ENCODE measurements at places on chromosomes 2 and 18.

DNA sequence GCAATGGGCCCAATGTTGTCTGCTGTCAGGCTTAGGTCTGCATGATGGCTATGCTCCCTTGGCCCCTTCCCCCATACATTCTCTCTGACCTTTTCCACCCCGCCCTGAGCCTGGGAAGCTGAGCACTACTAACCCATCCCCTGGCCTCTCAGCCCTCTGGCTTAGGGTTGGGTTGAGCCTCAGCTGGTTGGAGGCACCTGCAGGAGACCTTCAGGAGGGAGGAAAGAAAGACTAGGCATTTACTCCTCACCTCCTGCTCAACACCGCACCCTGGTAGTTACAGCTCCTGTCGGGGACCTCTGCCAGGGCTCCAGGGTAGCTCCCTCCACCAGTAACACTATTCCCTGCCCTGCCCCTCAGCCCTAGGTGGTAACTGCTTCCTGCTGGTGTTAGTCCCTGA is 80.5 kb downstream of the GALNT14 start:
- no peak for DNase-seq

- no peak for DNase-seq
Observed at GRCh38 chr2:178756343-178756742, 50.9 kb downstream of the TTN start.

- DNase-seq = no peak
Observed at GRCh38 chr2:233462202-233462785, 104.3 kb downstream of the USP40 start.

- DNase-seq = no peak
Observed at GRCh38 chr2:184162426-184162825, 435.9 kb upstream of the ZNF804A start.

DNA sequence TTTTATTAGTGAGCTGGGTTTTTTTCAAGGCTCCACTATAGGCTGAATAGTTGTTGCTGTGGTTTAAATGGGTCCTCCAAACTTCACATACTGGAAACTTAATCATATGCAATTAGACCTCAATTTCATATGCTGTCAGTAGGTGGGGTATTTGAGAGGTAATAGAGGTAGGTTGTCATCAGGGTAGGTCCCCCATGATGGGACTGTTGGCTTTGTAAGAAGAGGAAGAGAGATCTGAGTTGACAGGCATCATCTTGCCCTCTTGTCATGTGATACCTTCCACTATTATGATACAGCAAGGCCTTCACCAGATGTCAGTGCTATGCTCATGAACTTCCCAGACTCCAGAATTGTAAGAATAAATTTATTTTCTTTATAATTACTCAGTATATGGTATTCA is 819.4 kb downstream of the LRP1B start:
- DNase-seq = no peak

- no peak for DNase-seq
Observed at GRCh38 chr2:236214376-236214995, 46.3 kb upstream of the GBX2 start.

- DNase-seq = no peak
Observed at GRCh38 chr2:98504381-98505109, 59.9 kb downstream of the INPP4A start.

DNA sequence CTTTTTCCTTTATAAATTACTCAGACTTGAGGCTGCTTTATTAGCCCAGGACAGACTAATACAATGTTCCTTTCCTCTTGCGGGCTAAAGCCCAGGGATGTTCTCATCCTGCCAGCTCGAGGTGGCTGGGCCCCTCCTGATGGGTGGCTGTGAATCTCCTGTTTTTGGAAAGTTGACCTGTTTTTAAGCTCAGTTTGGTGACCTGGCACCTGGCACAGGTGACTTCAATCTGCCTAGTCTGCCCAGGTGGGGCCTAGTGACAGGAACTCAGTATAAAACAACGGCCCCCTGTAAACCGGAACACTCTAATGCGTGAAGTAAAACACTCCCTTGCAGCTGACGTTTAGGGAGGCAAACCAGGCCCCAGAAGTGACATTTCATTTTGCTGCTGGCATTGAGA is 92.7 kb upstream of the SNTG2 start:
- DNase-seq = no peak

- no peak for DNase-seq
Observed at GRCh38 chr2:17803497-17803896, 12.8 kb upstream of the MSGN1 start.

GRCh38 chr2:36397728-36398413 is 42.3 kb downstream of the CRIM1 start:
- DNase-seq = no peak

DNA sequence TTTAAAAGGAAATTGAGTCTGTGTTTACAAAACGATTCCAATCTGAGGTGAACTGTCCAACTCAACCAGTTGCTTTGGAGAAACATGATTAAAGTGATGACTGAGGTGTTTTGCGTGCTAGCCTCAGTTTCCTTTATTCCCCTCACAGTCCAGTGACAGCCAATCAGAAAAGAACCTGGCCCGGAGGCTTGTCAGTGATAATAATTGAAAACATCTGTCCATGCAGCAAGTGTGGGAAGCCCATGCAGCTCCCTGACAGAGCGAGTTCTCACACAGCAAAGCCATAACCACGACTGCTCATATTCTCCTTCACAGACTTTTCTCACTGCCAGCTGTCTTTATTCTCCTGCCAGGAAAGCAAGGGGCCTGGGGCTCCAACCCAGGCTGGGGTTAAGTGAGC is 613.4 kb downstream of the ARHGAP15 start:
- no peak for DNase-seq

DNA sequence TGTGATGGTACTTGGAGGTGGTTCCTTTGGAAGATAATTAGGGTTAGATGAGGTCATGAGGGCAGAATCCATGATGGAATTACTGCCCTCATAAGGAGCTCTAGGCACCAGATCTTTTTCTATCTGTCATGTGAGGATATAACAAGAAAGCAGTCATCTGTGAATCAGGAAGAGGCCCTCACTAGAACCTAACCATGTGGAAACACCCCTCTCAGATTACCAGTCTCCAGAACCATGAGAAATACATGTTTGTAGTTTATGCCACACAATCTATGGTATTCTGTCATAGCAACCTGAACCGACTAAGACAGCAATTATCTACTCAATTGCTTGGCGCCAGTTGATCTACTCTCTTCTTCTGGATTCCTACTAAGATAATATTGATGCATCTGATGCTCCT is 2.4 kb upstream of the SERPINB10 start:
- no peak for DNase-seq

DNA sequence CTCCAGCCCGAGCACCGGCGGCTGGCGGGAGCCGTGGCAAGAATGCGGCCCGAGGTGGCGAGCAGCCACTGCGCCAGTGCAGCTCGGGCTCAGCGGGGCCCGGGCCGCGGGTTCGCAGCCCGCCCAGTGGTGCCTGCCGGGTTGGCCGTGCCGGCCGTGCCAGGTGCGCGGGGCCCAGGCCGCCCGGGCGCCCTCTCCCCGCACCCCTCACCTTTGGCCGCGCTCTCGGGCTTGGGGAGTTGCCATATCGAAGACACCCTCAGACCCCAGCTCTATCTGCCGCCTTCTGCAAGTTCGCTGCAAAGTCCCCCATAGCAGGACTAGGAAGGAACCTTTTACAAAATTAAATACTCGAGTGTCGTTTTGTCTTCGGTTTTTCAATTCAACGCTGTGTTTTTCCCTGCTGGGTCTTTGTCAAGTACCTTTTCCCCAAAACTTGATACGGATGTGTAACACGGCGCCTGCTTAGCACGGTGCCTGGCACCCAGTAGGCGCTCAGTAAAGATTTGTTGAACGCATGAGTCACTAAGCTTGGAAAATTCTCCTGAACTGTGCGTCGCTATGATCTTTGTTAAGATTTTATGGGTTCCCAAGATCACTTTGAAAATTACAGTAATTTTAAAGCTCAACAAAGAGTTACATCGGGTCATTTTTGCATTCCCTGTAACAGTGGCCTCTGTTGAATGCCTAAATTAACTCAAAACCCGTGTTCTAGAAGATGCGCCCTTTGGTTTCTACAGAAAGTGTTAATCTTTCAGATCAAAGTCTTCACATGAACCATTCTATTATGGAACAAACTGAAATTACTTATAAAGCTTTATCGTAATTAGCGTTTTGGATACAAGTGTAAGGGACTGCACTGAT is 750 bp downstream of the STRADB start:
- no peak for DNase-seq

GRCh38 chr2:84969511-84970209 is 1.3 kb upstream of the KCMF1 start:
- DNase-seq = no peak

- no peak for DNase-seq
Observed at GRCh38 chr2:238790126-238790832, 57.6 kb upstream of the TWIST2 start.

DNA sequence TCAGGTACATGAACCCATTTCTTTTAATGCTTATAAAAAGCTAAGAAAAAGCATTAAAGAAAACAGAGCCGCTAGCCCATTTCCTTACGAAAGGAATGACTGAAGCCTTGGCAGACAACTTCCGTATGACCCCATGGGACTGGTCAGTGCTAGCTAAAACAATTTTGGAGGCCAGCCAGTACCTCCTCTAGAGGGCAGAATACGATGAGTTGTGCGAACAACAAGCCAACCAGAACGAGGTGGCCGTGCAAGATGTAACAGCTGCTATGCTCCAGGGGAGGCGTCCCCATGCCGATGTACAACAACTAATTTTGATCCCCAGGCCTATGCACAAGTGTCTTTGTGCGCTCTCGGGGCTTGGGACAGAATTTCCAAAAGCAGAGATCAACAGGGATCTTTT is 16.7 kb downstream of the MAP3K2 start:
- DNase-seq = no peak

DNA sequence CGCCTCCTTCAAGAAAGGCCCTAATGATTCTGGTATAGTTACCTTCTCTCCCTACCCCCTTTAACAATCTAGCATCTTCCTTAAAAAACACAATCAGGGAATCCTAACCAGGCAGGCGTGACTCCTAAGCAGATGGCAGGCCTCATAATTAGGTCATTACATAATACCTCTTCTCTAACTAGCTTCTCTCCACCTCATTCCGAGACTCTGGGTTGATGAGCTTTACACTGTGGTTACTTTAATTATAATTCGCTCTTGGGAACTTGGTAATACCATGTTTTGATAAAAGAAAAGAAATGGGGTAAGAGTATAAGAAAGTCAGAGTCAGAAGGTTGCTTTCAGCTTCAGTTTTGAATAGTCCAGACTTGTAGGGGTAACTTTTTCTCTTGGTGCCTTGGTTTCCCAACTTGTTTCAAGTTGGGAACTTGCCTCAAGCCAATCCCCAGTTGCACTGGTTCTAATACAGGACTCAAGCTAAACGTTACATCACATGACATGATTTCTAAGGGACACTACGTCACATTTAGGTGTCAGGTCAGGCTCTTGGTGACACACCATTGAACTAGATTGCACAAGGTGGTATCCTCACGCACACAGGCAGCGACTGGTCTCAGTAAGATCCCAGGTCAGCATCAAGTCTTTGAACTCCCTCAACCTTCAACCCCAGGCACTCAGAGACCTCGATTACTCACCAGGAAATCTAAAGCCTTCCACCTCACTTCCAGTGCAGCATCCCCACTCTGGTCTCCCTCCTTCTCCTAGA is 59.2 kb downstream of the AAK1 start:
- no peak for DNase-seq

GRCh38 chr18:31591628-31592027 is at the start of gene TTR:
Gene TTR (plus strand): TSS chr18:31591877. CDS start chr18:31591903, 26 bp downstream.
- no peak for DNase-seq

DNA sequence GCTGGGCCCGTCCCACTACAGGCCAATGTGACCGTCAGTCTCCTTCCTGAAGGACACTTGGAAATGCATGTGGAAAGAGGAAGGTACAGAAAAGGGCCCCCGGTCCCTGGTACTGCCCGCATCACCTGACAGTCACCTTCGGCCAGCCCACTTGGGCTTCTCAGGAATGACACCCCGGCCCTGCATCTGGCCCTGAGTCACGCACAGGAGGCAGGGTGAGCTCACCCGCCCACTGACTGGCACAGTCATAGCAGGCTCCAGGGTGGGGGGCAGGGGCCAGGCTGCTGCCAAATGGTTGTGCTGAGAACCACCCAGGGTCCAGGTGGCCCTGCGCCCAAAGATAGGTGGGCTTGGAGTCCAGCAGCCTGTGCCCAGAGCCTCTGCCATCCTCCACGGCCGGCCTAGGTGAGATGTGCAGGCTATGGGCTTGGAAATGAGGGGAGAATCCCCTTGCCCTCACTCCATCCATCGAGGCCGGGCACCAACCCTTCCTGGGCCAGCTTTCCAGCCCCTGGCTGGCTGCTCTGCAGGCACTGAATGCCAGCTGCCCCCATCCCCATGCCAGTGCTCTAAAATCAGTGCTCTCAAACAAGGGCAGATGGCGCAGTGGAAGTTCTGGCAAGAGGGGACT is 14.1 kb downstream of the EMX1 start:
- no peak for DNase-seq

DNA sequence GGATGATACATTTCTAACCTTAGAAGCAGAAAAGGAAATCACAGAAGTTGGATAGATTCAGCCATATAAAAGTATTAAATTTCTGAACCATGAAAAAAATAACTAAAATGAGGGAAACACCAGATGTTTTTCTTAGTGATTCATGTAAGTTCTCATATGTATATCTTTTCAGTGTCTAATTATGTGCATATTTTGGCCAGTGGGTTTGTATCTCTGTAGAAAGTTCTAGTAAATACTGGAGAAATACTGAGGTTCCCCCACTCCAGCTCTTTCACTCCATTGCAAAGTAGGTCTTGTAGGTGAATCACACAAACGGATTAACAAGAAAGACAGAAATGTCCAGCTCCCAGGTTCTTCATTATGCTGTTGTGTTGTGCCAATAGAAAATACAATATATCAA is 222.3 kb downstream of the NEDD4L start:
- no peak for DNase-seq

GRCh38 chr2:69195706-69196105 is 182.7 kb downstream of the ANTXR1 start:
- no peak for DNase-seq

DNA sequence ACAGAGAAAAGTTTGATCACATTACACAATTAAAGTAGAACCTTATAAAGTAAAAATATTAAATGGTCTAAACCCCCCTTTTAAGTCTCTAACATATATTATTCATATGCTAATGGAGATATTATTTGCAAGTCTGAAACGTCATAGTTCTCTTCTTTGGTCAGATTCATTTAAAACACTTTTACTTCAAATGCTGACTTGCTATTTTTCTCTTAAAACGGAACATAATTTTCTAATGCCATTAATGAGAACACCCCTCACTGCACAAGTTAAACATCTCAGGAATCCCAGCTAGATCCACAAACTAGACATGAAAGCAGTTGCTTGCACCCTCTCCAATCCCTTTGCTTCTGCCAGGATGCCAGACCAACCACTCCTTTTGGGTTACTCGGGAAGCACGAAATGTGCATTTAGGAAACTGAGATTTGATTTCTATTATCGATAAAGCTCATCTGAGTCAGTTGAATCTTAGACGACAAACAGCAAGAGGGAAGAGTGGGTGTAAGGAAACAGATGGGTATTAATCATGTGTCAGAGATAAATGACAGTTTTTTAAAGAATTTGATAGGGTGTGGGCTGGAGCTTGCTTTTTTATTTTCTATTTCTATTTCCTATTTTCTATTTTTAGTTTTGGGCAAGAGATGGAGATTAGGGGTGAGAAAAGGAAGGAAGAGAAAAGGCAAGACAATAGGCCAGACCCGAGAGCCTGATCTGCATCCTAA is 1.5 kb downstream of the ADD2 start:
- no peak for DNase-seq

- no peak for DNase-seq
Observed at GRCh38 chr2:216202626-216203250, 93.6 kb downstream of the XRCC5 start.

GRCh38 chr2:223007531-223007930 is 44.5 kb upstream of the KCNE4 start:
- DNase-seq = no peak
